Activated T-cell treated with anti-CD3 and anti-CD28 coated beads, Interleukin-2, amount 50 U/mL, for 1 hour (primary cell): ENCODE measurements at places on chromosomes 1 and 21.

DNA sequence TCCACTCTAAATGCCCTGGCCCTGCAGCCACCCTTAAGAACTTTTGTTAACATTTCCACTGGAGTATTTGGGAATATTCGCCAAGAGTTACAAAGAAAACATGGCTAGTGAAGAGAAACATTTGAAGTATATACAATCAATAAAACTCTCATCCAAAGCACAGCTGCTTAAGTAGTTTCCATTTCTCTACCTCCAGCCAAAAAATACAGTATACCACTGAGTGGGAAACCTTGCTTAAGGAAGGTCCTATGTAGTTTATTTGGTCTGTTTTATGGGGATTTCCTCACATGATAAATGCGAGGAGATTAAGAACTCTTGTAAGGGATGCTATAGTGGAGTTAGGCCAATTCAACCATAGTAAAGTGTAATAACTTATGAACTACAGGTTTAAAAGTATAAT lies 382.5 kb downstream of the NEGR1 start:
- DNase-seq = no peak

DNA sequence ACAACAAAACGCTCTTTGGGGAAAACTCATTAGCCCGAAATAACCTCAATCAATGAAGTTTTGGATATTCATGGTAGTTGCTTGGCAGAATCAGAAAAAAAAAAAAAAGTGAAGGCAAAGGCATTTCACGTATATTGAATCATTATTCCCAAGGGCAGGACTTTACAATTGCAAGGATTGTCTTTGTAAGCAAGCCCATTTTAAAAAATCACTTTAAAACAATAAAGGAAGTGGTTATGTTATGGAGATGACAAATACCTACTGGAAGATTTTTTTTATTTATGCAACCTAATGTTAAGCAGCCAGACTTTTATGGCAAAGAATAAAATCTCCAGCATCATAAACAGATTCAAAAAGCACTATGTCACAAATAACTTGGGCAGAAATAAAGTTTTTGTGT lies 9.3 kb downstream of the GJB4 start:
- DNase-seq = no peak

DNA sequence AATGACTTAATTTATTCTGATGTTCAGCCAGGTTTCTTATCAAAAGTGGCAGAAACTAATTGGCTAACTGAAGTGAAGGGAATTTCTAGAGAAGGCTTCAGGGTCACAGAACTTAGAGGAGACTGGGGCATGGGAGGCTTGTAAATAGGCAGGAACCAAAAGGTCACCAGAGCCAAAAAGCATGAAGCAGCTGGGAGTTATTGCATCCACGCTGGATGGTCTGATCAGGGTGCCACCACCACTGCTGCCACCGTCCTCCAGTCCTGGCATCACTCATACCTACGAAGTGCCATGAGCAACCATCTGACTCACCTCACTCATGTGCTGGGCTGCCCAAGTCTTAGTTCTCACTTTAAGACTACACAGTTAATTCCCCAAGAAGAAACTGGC lies 82.5 kb upstream of the DPH5 start:
- DNase-seq = no peak

GRCh38 chr21:41526478-41527087 lies 18.6 kb upstream of the TMPRSS2 start:
- DNase-seq = no peak
